Erythroblast (primary cell): ENCODE measurements at places on chromosomes 1 and 21.

DNA sequence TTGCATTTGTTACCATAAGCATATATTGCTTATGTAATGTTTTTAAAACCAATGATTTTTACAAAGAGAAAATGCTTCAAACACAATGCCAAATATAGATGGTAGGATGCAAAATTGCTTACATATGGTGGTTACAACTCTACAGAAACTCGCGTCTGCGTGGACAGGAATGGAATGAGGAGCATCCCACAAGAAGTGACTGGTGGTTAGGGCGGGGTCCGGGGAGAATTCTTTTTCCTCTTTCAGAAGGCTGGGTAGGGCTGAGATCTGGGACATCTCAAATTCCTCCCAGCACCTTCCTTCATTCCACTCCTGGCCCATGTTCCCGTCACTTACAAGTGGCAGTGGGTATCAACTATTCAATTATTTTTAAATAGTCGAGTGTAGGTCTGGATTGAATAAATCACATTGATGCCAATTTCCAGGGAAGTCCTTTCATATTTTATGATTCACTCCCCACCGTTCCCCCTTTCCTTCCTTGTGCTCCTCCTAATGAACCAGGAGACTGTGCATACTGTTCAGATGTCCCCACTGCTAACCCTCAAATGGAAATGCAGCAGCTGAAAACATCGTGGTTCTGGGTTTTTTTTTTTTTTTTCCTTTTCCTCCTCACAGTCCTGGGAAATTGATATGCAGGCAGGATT lies 174.5 kb upstream of the POU3F1 start:
- no peak for DNase-seq

DNA sequence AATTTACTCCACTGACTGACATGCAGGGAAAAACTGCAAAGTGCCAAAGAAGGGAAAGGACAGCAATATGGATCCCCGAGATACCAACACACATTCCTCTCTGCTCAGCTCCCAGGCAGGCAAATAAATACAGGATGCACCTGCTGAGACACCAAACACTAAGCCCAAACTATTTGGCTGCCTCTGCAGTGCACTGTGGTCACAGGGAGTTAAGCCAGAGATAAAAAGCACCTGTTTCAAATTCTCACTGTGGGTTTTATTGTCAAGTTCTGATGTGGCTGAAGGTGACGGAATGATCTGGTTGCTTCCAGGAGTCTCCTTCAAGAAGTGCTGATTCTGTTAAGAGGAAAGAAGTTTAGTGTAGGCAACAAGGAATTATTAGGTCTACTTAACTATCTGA lies 17.7 kb downstream of the TEX38 start:
- DNase-seq: no peak

DNA sequence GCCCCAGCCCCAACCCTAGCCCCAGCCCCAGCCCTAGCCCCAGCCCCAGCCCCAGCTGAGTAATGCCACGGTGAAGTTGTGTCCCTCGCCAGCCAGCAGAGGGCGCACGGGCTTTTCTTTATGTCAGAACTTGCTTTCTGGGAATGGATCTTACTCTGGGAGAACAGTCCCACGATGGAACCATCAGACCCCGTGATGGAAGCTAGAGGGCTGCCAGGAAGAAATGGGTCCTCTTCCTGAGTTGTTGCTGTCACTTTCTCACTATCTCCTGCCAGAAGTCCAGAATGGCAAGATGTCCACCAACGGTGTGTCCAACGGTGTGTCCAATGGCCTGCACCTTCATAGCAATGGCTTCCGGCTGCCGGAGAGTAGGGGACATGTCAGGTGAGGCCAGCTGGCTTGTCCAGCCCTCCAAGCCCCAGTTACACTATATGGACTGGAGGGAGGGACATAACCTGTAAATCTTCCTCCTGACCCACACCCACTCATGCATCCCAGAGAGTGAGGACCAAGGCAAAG lies 25.1 kb upstream of the TMEM222 start:
- DNase-seq: no peak

- DNase-seq: no peak
Measured at GRCh38 chr1:861714-862113, 62.0 kb upstream of the SAMD11 start.

- DNase-seq: no peak
Measured at GRCh38 chr1:232036181-232036933, 409.8 kb downstream of the DISC1 start.
